ENCODE measurements at places on chromosomes 1 and 21.
A peak's percentile ranks its signal among the peaks of the same experiment; 100 is the strongest.

GRCh38 chr1:63612564-63612963 is 19.4 kb downstream of the PGM1 start:
- no peak for DNase-seq

DNA sequence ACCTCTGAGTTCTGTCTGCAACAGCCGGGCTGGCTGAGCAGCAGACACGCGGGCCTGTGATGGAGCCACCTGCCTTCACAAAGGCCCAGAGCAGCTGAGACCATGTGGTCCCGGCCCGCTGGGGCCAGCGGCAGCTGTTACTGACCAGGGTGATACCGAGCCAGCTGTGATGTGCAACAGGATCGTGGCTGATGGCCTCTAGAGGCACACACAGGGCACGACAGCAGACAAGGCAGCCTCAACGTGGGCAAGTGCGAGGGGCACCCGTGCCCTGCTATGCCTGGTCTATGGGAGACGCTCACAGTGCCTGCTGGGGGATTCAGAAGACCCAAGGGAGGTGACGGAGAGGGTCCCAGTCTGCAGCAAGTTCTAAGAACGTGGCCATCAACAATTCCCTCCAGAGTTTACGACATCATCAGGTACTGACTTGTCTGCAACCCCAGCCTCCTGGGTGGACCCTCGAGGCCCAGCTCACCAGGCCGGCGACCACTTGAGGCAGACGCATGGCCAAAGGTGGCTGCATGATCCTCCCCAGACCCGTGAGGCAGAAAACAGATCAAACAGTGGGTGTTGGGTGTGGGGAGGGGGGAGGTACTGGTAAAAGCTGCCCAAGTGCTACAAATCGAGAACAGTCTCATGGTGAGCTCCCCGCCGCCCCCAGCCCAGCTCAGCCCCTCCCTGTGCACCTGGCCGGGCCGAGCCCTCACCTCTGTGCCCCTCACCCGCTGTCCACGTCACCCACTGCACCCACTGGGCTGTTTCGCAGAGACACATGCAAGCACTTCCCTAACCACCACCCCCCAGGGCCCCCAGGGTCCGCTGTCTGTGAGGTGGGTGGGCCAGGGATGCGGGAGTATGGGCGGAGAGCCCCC is 6.0 kb downstream of the POFUT2 start:
- DNase-seq = peak; percentile 63

- DNase-seq = no peak
Observed at GRCh38 chr1:235088907-235089306, 39.7 kb downstream of the TOMM20 start.

DNA sequence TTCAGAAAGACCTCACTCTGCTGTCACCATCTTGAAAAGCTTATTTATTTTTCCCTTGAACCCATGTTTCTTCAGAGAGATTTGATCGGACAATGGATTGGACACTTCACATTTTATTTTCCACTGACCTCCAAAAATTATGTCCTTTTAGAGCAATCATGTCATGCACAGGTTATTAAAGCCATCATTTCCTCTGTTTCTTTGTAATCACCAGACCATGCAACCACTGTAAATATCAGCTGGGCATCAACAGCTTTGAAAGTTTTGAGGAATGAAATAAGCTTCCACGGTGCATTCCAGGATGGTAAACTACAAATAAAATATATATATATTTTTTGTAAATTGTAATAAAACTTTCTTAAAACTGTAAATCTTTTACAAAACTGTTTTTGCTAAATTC is 144.1 kb upstream of the ADAMTS5 start:
- DNase-seq = no peak

DNA sequence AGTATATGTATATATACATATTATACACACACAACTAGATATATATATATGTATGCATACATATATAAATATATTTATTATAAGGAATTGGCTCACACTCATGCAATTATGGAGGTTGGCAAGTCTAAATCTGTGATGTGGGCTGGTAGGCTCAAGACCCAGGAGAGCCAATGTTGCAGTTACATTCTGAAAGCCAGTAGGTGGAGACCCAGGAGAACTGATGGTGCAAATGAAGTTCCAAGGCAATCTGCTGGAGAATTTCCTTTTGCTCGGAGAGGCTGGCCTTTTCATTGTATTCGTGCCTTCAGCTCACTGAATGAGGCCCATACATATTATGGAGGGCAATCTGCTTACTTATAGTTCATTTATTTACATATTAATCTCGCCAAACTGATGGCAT is 9.4 kb downstream of the IVL start:
- DNase-seq = peak; percentile 26

GRCh38 chr1:203278082-203278884 is 27.0 kb upstream of the BTG2 start:
- DNase-seq = peak; percentile 96

DNA sequence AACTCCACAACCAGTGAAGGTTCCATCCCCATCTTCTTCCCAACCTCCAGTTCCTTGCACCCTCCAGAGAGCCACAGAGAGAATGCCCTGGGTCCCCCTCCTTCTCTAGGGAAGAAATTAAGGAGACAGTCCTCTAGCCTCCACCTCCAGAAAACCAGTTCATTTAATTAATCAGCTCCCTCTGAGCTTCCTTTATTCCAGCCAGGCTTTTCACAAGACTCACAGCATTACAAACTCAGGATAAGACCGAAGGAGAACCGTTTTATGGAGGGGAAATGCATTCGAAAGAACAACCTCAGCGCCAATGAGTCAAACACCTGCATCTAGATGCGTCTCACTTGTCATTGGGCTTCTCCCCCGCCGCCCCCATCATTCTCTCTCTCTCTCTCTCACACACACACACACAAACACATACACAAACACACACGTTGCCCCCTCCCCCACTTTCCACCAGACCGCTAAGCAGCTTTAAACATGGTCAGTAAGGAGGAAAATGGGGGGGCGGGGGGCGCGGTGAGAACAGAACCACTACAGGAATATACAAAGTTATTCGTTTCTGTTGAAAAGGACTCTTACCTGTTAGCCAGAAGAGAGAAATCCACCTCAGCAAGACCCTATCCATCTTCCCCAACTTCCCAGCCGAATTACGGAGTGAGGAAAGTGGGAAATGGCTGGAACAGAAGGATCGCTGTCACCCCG is 544 bp downstream of the ILDR2 start:
- DNase-seq = peak; percentile 35

GRCh38 chr1:168372307-168372706 is 91.6 kb downstream of the TBX19 start:
- DNase-seq = peak; percentile 30

DNA sequence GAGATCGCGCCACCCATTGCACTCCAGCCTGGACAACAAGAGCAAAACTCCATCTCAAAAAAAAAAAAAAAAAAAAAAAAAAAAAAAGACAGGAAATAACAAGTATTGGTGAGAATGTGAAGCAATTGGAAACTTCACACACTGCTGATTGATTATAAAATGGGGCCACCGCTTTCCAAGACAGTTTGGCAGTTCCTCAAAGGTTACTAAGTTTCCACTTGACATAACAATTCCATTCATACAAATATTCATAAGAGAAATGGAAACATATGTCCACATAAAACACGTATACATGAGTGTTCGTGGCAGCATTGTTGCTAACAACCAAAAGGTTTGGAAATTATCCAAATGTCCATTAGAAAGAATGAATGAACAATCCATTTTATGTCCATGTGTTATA is 26.3 kb downstream of the USP24 start:
- DNase-seq = no peak
